ENCODE measurements at places on chromosomes 6 and 20.

GRCh38 chr6:160300076-160300695 is 41.6 kb upstream of the SLC22A2 start:
- no peak for DNase-seq

DNA sequence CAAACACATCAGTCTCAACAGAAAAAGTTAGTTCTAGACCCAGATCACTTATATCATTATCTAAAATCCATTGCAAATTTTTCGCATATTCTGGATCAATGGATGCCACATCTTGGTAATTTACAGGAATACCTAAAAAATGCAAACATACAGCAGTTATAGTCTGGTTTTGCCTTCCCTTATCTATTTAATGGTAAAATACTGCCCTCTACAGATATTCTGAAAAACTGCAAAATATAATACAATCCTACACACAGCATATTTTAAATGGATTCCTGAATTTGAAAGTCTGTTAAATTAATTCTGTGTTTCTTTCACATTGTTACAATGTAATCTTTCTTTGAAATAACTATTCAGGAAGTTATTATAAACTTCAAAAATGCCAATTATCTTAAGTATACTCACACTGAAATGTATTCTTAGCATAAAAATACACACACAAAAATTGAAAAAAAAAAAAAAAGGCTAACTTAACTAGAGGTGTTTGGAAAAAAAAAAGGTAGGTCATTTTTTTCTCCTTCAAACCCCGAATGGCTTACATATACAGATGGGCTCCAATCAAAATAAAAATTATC is 88.4 kb downstream of the HACE1 start:
- no peak for DNase-seq

- DNase-seq = no peak
Observed at GRCh38 chr6:27693766-27694546, 218.2 kb downstream of the OR2B2 start.

DNA sequence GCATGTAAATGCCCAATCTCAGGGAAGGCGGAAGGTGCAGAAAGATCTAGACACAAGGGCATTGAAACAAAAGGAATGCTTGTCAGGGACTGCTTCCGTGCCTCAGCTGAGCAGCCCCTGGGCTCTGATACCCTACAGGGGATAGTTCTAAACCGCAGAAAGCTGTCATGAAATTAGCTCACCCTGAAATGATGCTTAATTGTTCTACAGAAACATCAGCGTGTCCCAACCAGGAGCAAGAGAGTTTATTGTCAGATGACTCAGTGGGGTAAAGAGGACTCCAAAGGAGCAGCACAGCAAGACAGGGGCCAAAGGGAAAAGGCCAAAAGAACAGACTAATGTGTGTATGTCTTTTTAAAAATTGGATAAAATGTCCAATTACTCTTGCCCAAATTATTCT is 258.4 kb upstream of the JARID2 start:
- DNase-seq = no peak

- no peak for DNase-seq
Observed at GRCh38 chr20:34579979-34580940, 21.7 kb downstream of the MAP1LC3A start.

DNA sequence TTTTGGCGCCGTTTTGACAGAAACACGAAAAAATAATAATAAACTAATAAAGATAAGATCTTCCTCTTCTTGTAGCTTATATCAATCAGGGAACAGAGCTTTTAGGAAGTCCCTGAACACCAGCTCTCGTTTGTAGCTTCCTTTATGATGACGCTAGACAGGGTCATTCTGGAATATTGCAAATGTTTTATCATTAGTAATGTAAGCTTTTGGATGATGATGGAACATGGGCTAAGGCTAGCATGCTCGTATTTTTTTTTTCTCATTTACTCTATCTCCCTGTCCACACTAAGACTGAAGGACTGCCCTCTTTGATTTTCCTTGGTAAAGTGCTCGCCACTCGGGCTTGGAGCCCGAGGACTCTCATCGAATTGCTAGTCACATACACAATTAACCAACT is 22.1 kb upstream of the POM121L2 start:
- no peak for DNase-seq

GRCh38 chr6:70277470-70277869 is 25.4 kb downstream of the COL9A1 start:
- DNase-seq = no peak

DNA sequence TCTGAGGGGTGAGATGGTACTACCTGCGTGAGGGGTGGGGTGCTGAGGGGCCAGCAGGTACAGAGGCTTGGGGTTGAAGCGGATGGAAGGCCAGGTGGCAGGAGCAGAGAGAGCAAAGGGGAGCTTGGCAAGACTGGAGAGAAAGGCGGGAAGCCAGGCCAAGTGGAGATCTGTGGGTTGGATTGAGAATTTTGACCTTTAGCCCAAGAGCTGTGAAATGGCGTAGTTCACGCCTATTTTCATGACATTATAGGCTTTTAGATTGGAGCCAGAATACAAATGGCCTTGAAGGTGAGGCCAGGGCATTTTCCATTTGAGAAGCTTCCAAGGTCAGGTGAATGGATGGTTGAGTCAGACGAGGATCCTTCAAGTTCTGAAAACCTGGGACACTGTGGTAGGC is 2.5 kb downstream of the ATRN start:
- DNase-seq = no peak

DNA sequence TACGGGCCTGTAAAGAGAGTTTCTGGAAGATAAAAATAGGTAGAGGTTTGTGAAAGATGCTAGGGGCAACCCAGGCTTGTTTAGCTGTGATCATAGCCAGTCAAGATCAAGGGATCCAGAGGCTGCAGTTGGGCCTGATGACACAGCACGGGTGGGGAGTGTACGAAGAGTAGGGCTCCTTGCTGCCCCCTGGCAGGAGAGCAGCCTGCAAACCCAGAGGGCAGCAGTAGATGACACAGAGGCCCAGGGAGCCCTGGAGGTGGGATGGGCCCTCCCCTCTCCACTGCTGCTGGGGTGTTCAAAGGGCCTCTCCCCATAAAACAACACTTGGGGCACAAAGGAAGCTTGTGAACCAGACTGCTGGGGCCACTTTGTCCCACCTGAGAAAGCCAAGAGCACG is 47.2 kb downstream of the VEGFA start:
- DNase-seq = no peak

DNA sequence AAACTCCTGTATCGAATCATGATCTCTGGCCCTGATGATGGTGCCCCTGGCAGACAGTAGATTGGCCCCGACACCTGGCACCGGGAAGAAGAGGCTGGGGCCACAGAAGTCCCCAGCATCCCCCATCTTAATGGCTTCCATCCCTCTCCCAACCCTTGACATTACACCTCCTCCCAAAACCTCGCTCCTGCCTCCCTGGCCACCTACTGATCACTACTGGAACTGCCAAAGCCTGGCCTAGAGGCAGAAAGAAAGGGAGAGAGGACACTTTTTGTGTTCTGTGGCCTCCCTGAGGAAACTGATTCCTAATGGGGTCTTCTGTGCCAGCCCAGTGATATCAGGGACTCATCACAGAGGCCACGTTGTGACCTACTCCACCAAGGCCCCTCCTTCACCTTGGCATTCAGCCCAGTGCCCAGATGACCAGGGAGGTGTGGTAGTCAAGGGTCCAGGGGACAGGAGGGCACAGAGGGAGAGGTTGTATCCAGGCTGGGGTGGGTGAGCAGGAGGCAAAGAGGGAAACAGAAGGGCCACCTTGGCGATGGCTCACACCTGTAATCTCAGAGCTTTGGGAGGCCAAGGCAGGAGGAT is 6.1 kb downstream of the C20orf173 start:
- DNase-seq = no peak

GRCh38 chr6:105991561-105992314 is 94.4 kb upstream of the PRDM1 start:
- DNase-seq = no peak

DNA sequence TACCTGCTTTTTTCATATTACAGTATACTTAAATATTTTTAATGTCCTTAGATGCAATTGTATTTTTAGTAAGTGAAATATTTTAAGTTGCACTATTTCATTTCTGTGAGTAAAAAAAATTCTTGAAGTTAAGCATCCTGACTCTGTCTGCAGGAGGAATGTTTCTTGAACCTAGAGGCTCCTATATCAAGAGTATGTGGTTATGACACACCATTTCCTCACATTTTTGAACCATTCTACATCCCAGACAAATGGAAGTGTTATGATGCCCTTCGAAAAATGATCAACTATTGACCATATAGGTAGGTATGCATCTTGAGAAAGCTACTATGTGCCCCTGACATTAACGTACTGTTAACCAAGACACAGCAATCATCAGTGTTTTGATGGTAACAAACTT is 237.0 kb downstream of the BCKDHB start:
- DNase-seq = no peak

- DNase-seq = no peak
Observed at GRCh38 chr6:15376900-15377487, 131.1 kb downstream of the JARID2 start.

DNA sequence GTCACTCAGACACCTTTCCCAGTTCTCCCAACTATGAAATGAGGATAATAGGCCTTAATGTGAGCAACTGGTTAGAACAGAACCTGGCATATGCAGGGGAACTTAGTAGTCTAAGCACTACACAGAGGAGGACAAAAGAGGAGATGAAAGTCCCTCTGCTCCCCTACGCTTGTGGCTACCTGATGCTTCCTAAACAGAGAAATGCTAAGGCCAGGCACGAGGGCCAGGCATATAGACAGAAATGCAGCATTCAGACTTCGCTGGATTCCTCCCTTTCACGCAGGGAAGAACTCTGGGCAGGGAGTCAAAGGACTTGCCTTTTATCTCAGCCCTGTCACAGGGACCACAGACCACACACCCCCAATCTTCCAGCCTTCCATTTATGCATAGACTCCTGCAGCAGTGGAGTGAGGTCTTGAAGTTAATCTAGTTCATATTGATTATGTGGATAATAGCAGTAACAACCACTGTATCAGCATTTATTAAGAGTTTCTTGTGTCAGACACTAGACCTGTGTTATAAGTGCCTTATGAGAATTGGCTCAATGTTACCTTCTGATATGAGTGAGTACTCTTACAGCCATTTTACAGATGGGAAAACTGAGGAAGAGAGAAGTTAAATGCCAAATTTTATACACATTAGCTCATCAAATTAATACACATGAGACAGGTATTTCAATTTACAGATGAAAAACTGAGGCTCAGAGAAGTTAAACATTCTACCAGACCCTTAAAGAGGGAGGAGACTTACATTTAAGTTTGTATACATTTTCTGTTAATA is 27.0 kb upstream of the TRAF3IP2 start:
- no peak for DNase-seq

- DNase-seq = no peak
Observed at GRCh38 chr20:32127347-32127746, 17.8 kb downstream of the TM9SF4 start.

DNA sequence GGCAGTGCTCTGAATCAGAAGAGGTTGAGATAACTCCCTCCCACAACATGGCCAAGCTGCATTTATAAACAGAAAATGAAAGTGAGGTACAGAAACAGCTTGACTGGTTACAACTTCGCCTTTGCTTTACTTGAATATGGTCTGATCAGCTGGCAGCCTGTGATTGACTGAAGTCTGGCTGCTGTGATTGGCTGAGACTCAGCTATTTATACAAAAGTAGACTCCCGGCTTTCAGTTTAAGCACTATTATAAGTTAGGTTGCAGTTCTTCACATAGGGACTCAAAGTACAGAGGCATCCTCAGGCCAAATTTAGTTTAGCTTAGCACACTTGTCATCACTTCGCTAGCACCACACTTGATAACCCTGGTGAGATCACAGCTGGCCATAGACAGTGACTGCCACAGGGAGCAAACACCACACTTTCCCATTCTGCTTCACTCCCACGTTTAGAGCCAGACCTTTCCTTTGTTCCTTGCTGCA is 362.6 kb downstream of the EPM2A start:
- DNase-seq = no peak

DNA sequence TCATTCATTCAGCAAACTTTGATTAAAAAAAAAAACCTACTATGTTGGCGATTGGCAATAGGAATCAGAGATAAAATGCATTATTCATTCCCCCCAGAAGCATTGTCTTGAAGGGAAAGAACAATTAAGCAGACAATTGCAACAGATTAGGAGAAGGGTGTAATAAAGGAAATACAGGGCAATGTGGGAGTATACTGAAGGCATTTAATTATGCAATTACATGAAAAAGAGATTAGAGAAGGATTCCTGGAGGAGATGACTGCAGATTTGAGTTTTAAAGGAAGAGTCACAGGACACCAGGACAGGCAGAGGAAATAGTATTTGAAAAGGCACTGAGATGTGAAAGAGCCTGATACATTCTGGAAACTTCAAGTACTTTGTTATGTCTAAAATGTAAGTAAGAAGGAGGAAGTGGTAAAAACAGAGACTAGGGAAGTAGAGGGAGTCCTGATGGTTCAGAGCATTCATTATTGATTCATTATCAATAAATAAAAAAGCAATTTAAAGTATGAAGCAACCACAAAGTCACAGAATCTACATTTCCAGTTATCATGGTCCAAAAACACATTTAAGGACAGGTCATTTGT is 43.7 kb downstream of the THEMIS start:
- DNase-seq = no peak

DNA sequence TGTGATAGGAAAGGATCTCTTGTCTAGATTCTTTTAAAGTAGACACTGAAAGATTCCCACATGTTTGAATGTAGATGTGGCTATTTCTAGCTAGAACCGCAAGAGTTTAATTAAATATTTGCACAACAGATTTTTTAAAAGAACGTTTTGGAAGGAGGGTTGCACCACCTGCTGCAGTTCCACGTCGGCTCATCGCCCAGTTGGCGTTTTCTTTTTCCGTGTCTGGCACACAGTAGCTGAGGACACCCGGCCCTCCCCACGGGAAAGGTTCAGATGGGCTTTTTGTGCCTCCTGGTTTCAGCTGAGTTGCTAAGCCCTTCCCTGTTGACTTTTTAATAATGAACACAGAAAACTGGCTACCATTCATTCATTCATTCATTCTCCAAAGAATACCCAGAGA is 41.8 kb upstream of the DOK5 start:
- no peak for DNase-seq

DNA sequence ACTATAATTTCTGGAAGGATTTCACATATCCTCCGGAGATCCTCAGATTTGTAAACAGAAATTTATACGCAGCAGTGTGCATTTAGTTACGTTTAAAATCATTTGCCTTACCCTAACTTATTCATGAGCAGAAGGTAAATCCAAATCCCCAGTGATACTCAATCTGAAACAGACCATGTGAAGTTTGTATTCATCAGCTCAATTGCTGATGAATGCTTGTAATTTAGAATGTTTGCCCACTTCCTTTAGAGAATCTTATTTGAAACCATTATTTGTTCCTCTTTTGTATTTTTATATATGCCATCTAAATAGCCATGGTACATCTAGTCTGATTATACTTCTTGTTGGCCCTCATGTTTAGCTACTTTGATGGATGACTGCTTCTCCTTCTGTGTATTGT is 15.4 kb downstream of the TAAR1 start:
- no peak for DNase-seq

- DNase-seq = no peak
Observed at GRCh38 chr20:36112112-36112511, 42.4 kb upstream of the EPB41L1 start.

GRCh38 chr6:100230115-100230952 is 234.4 kb downstream of the SIM1 start:
- DNase-seq = no peak

- DNase-seq = no peak
Observed at GRCh38 chr20:38501858-38502436, 29.3 kb downstream of the RALGAPB start.

- DNase-seq = no peak
Observed at GRCh38 chr6:52305948-52306767, 21.6 kb upstream of the MCM3 start.

- DNase-seq = no peak
Observed at GRCh38 chr20:16241911-16242310, 331.3 kb downstream of the KIF16B start.
